ENCODE measurements at places on chromosomes 4 and X. TPM values are rescaled to one million over a fixed set of nuclear protein-coding genes. Genes with fewer than 3 reads are reported as not detected.

Gene CXXC4
- total RNA-seq, result 0.13 TPM

Gene FAM149A
- 7.5 TPM for total RNA-seq

GRCh38 chr4:118760493-118760892 lies 75.3 kb downstream of the METTL14 start:
- DNase-seq, result no peak

DNA sequence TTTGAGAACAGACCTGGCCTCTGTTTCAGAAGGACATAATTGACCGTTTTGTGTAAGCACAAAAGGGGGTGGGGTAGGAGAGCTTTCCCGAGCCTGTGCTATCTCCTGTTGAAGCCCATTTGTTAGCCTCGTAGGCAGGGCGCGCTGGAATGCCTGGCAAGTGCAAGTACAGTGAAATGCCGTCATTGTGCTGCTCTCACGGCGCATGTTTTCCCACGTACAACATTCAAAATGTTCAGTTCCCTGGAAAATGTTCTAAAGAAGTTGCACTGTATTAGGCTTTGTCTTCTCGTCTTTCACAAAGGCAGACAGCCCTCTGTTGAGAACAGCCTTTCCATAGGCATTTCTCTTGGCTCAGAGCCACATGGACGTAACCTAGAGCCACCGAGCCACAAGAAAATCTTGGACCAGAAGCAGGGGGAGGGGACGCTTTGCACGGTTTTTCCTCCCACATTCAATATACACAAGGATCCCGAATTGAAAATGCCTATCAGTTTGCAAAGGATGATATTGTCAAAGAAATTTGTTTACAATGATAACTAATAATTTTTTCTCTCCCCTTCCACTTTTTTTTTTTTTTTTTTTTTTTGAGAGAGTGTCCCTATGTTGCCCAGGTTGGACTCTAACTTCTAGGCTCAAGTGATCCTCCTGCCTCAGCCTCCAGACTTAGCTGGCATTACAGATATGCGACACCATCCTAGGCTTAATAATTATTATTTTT lies 54.6 kb upstream of the RAPGEF2 start:
- peak; percentile 67 for DNase-seq

DNA sequence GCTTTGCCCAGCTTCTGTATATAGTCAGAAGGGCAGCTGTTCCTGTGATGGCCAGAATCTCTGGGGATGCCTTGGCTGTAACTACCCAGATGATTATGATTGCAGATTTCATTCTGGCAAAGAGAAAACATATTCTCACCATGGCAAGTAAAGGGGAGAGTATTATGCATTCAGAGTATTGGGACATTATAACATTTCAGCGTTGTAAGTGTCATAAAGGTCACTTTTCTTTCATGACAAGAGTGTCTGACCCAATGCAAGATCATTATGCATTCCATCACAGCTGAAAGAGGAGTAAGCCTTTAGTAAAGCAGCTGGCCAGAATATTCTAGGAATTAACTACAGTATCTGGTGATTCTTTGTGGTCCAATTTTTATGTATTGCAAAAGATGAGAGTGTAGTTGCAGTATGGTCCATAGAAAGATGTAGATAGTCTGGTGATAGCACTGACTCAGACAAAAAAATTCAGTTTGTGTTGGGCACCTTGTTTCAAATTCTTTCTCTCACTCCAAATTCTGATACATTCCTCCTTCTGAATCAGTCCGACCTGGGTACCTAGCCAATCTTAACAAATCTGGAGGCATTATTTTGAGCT lies 2366.3 kb downstream of the PCDH7 start:
- no peak for DNase-seq

DNA sequence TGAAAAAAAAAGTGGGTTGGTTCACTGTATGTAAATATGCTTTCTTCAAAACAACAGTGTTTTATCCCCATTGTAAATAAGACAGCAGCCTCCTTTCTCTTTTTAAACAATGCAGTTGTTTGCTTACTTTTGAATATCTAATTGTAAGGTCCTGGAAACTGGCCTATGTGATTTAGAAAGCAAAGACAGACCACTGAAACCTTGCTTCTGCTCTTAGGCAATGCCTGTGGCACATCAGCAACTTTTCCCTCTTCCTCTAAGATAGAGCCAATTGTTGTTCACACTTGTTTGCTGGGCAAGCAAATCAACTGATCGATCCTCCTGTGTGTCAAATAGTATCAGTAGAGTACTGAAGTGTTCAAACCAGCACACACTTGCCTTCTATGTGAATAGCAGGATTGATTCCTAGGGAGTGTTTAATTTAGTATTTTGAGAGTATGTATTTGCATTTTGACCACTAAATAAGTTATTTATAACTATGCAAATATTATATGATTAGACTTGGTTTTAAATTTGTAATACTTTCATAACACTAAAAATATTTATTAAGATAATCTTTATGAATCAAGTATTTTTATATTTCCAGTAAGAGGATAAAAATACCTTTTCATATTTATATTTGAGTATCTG lies 55.4 kb upstream of the GRPR start:
- DNase-seq, result no peak

GRCh38 chr4:95749204-95749603 lies 90.7 kb upstream of the PDHA2 start:
- DNase-seq, result no peak

GRCh38 chrX:98071331-98071730 lies 1187.6 kb downstream of the RPA4 start:
- DNase-seq, result no peak

DNA sequence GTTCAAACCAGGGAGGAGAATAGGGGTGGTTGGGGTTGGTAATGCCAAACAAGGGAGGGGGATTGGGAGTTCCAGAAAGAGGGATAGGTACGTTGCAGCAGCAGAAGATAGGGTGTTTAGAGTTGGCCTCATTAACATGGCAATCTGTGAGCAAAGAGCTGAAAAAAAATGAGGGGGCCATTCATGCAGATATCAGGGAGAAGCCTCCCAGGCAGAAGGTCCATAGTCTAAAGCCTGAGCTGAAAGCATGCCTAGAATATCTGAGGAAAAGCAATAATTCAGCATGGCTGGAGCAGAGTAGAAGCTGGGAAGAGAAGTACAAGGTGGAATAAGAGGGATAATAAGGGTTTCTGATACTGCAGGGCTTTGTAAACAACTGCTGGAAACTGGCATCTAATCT lies 550.9 kb upstream of the LCORL start:
- no peak for DNase-seq

GRCh38 chrX:18748499-18748898 lies 41.1 kb downstream of the PPEF1 start:
- no peak for DNase-seq

DNA sequence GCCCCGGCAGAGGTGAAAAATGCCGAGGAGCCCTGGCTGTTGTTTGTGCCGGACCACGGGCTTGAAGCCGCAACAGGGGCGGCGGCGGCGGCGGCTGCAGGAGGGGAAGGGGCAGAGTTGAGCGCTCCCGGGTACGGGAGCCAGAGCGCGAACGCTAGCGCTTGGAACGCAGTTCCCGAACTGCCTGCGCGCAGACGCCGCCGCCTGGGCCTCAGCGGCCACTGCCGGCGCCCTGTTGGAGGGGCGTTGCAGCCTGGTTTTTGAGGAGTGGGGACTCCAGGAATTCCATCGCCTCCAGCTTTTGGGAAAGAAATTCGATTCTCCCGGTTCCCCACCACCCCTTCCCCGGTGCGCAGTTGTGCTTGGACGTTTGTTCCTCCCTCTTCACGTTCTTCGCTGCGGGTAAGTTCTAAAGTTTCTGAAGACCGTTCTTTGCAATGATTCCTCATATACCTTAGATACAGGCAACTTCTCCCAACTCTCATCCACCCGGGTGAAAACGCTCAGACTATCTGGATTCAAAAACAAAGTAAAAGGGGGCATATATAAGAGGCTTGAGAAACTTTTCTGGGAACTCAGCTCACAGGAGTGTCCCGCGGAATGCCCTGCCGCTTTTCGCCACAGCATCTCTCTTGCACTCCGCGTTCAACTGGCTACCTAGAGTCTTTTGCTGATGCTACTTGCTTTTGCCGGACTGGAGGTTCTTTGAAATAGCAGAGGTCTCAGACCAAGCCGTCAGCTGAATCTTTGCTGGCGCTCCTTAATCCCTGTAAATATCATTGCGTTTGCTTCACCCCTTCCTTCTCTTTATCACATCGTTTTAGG lies 1.0 kb downstream of the FAT4 start:
- DNase-seq, result peak; percentile 76

- DNase-seq, result no peak
Measured at GRCh38 chr4:70619288-70619687, 9.3 kb upstream of the ENAM start.

- DNase-seq, result no peak
Measured at GRCh38 chr4:81555489-81555888, 83.8 kb upstream of the RASGEF1B start.

Gene MAGEA8
- total RNA-seq, result not detected

GRCh38 chr4:78627046-78627965 lies 75.7 kb downstream of the ANXA3 start:
- no peak for DNase-seq

DNA sequence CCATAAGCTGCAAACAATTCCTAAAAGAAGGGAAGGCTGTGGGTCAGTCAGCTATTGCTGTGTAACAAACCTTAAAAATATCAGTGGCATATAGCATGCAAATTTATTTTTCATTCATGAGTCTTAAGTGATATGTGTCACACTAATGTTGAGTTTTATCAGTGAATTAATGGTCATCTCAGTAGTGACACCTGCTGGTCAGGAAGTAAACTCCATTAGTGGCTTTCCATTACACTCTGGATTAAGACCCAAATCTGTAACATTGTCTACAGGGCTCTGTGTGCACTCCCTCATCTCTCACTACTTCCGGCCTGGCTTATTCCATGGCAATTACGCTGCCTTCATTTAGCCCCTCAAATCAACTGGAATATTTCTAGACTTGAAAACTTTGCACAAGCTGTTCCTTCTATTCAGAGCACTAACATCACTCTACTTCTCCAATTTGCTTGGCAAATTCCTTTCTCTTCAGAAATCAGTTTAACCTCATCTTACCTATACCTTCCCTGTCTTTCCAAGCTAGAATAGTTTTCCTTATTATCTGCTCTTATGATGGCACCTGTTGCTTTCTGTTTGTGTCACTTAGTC lies 217.3 kb upstream of the TAPT1 start:
- no peak for DNase-seq

- no peak for DNase-seq
Measured at GRCh38 chr4:5893004-5893580, at the start of gene CRMP1. CRMP1 (minus strand) TSS chr4:5893086; CDS start chr4:5892969, 117 bp downstream.

Gene ARAP2
- 1.6 TPM for total RNA-seq

DNA sequence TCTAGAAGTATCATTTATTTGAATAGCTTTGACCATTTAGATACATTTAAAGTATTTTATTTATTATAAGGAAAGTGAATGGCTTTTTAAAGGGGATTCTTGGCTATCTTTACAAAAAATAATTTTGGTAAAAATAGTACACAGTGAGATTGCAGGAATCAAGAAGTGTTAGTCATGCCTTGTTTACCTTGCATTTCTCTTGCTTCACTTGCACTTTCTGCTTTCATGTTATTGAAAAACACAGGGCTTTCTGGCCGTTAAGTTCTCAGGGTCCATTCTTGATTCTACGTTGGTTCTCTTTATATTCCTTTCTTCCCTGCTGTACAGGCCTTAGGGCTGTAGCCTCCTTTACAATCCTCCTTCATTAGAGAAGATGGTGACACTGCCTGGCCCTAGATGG lies 21.8 kb upstream of the SEC24D start:
- no peak for DNase-seq

DNA sequence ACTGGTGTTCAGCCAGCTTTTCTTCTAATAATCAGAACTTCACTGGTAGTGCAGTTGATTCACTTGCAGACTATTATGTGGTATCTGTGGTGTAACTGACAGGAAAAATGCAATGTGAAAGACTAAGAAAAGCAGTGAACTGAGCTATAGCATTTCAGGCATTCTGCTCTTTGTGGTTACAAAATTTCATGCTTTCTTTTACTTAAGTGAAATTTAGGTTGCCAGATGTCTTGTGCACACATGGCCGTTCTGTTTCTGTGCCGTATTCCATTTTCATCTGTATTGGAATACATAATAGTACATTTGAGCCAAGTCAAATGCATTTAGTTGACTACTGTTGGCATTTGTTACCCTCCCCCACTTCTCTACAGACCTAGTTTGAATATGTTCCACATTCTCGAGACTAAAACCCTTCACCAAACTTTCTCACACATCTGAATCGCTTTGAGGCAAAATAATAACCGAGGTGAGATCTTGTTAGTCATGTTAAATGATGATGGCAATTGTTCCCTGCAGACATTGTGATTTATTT lies 8.2 kb downstream of the RTL3 start:
- no peak for DNase-seq
